ENCODE measurements at places on chromosomes 2 and 18.
A peak's percentile ranks its signal among the peaks of the same experiment; 100 is the strongest.

DNA sequence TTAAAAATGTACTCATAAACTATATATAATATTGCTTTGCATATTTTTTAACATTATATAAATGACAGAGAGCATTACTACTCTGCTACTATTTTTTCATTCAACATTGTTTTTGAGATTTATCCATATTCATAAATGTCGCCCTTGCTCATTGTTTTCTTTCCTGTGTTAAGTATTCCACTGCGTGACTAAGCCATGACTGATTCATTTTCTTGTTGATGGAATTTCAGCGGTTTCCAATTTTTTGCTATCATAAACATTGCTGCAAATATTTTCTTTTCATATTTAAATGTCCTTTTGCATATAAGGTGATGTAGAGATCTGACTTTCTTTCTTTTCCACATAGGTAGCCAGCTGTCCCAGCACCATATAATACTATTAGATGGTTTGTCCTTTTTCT lies 57.6 kb downstream of the SFXN5 start:
- no peak for DNase-seq

DNA sequence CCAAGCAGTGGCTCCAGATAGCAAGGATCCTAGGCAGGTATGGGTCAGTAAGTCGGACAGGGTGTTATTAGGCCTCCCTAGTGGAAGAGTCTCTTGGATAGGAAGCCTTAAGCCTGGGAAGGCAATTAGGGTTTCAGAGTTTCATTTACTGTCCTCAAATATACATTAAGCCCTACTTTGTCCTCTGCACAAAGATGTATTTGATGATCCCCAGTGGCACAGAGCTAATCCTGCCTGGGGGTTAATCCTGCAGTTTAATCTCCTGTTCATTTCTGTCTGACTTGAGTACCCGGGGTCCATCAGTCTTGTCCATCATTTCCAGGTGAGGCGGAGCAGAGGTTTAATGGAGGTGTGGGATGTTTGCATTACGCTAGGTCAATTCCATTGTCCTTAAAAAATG lies 62.0 kb downstream of the MTCL1 start:
- no peak for DNase-seq

- no peak for DNase-seq
Measured at GRCh38 chr2:157024129-157024528, 233.4 kb upstream of the GALNT5 start.

DNA sequence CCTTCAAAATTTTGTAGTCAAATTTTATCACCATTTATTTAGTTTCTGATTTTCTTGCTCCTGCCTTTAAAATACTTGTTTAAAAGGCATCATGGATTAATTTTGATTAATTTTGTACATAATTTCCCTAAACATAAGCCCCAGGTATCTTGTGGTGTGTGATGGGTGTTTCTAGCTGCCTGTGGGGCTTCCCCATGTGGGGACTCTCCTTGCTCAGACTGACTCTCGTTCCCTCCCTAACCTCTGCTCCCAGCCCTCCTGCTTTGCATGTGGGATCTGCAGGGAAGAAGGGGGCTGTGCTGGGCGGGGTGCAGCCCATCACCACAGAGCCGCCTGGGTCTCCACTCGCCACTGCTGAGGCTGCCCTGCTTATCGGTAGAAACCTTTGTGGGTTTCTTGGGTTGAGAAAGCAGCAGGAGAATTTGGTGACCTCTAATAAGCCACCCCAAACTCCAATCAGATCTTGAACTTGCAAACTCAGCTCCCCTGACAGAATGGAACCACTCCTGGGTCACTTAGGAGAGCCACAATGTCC lies 72.5 kb downstream of the MRPS9 start:
- no peak for DNase-seq

GRCh38 chr2:201182650-201183364 lies at the start of gene CASP10:
Gene CASP10 (plus strand): TSS chr2:201183141. CDS start chr2:201185778, 2,637 bp downstream.
- peak; percentile 93 for DNase-seq

DNA sequence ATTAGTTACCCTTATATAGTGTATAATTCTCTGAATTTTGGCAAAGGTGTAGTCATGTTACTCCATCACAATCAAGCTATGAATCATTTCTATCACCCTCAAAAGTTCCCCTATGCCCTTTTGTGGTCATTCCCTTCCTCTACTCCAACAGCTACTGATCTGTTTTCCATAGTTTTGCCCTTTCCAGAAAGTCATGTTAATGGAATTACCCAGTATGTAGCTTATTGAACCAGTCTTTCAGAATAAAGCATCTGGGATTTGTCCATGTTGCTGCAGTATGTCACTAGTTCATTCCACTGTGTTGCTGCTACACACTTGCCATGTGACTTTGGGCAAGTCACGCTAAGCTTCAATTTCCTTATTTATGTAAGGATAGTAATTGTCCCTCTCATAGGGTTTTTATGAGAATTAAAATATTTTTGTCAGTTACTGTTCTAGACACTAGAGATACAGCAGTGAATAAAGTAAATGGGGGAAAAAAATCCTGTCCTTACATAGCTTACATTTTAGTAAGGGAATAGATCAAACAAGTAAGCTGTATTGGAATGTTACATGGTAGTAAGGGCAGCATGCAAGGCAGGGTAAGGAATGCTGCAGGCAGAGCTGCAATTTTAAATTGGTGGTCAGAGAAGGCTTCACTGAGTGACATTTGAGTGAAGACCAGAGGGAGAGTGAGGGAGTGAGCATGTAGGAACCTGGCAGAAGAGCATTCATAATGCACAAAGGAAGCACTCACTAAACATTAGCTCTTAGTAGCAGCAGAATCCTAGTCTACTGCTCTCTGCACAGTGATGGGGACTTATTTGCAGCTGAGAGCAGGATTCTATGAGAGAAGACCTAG lies 80.3 kb upstream of the TSPYL6 start:
- no peak for DNase-seq

- peak; percentile 89 for DNase-seq
Measured at GRCh38 chr2:16664052-16664731, 1.4 kb downstream of the CYRIA start.

GRCh38 chr18:58402247-58402646 lies 226.6 kb downstream of the ALPK2 start:
- DNase-seq, result no peak

GRCh38 chr2:238791354-238791753 lies 56.5 kb upstream of the TWIST2 start:
- no peak for DNase-seq

- no peak for DNase-seq
Measured at GRCh38 chr18:41150316-41150715, 804.7 kb upstream of the PIK3C3 start.

- DNase-seq, result no peak
Measured at GRCh38 chr2:221203125-221203524, 369.0 kb downstream of the EPHA4 start.

DNA sequence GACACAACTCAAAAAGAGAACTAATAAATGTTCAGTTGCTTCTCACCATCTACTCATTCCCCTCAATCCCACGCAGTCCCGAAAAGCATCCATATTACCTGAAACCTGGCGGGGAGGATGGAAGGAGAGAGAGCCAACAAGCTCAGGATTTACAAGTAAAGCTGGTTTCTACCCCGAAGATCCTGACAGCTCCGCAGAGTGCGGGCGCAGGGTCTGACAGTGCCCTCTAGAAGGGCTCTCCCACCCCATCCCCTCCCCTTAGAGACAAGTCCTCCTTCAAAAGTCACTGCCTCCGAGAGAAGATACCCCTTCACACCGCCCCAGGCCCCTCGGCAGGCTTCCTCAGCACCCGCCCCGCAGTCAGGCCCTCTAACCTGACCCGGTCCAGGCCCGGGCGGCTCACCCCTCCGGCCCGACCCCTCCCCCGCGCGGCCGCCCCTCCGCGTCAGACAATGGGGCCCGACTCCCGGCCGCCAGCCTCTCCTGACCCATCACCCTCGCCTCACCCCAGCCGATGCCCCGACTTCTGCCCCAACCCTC lies 550 bp downstream of the RAB1A start:
- DNase-seq, result peak; percentile 36

GRCh38 chr2:19947184-19947940 lies 42.5 kb downstream of the WDR35 start:
- DNase-seq, result no peak

GRCh38 chr18:74395648-74396154 lies 61.4 kb downstream of the DIPK1C start:
- no peak for DNase-seq

GRCh38 chr2:43345391-43345813 lies 119.0 kb upstream of the ZFP36L2 start:
- DNase-seq, result no peak

Measured in inflammatory macrophage treated with lipopolysaccharide for 4 hours (primary cell).